Kidney (tissue), 22 donors: ENCODE measurements at places on chromosomes 7 and 10. TPM values are rescaled to one million over a fixed set of nuclear protein-coding genes. Genes with fewer than 3 reads are reported as not detected.

ZNF488 gene
- 4.0 TPM for polyA plus RNA-seq

TBXAS1 gene
- polyA plus RNA-seq: 14.2 TPM

ANKRD61 gene
- polyA plus RNA-seq: not detected

SEMA3C gene
- polyA plus RNA-seq: 3.9 TPM

HECW1 gene
- 7.5 TPM for polyA plus RNA-seq

FKBP6 gene
- polyA plus RNA-seq: not detected

C10orf105 gene
- not detected for polyA plus RNA-seq

HTR7 gene
- not detected for polyA plus RNA-seq

GRCh38 chr7:139118805-139119485, 9.4 kb upstream of the ZC3HAV1 start:
- DNase-seq: peak; percentile 27

- peak; percentile 97 for DNase-seq
These were observed at the start of gene CFAP58 for GRCh38 chr10:104353325-104354048. CFAP58 (plus strand) TSS chr10:104353833; CDS start chr10:104353898, 65 bp downstream.

- DNase-seq: no peak
These were observed 173.8 kb downstream of the TMEM26 start for GRCh38 chr10:61279400-61279799.

DNA sequence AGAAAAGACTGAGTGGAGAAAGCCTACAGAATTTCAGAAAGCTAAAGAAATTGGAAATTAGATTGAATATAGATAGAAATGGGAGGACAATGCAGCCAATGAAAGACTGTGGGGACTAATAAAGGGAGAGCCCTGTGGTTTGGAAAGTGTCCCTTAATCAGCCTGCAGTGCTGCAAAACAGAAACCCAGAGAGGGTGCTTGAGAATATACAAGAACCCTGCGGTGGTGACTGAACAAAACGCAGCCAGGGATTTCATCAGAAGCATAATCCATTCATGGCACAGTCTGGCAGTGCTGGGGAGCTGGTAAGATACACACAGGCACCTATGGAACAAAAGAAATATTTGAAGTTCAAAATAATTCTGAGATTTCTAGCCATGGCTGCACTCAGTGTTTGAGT, 19.1 kb downstream of the CEP41 start:
- DNase-seq: no peak

- no peak for DNase-seq
These were observed 527.3 kb upstream of the SEMA3D start for GRCh38 chr7:85714043-85714578.

- DNase-seq: no peak
These were observed 443.4 kb upstream of the ANKRD30A start for GRCh38 chr10:36681751-36682632.

GRCh38 chr10:123995461-123996131, 97.8 kb downstream of the CHST15 start:
- no peak for DNase-seq

GRCh38 chr7:136064627-136065237, 87.6 kb upstream of the MTPN start:
- DNase-seq: no peak

GRCh38 chr7:89687211-89687610, 467.1 kb upstream of the STEAP1 start:
- DNase-seq: no peak

DNA sequence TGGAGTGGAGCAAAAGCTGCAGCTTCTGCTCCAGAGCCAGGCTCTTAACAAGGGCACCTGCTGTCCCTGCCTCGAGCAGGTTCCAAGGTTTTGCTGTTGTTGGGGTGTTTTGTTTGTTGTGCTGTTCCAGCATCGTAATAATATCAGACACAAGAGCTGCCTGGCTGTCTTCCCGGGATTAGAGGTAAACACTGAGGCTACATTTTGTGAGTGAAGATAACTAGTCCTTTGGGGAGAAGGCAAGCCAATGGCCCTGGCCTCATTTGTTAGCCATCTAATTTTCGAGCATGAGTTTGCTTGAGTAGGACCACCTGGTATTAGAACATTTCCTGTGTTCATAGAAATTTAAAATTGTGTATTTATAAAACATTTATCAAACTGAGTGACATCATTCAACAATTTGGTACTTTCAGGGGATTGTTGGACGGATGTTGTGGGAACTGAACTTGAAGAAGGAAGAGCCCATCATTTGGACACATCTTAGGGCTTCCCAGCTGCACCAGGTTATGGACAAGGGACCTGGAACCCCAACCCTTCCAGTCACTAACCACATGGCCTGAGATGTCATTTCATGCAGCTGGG, 555.0 kb downstream of the TNS3 start:
- DNase-seq: no peak

GRCh38 chr7:151063212-151063561, 3.8 kb downstream of the SLC4A2 start:
- no peak for DNase-seq

DNA sequence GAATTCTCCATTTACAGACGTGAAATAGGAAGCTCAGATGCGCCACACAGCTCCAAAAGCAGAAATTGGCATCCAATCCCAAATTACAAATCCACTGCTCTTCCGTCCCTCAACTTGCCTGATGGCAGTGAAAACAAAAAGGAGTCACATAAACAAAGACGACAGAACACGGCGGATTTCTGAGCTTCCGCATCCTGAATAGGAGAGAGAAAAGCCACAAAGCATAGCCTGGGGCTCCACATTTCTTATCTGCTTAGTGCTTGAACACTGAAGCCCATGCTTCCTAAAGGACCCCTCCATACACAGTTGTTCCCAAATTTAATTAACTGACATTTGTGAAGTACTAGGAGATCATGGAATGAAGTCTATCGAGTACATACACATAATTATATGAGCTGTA, 32.6 kb downstream of the BEND7 start:
- no peak for DNase-seq
